ENCODE measurements at places on chromosomes 6 and 20.
A peak's percentile ranks its signal among the peaks of the same experiment; 100 is the strongest.

GRCh38 chr6:147624946-147625515, 116.5 kb downstream of the SAMD5 start:
- no peak for DNase-seq

DNA sequence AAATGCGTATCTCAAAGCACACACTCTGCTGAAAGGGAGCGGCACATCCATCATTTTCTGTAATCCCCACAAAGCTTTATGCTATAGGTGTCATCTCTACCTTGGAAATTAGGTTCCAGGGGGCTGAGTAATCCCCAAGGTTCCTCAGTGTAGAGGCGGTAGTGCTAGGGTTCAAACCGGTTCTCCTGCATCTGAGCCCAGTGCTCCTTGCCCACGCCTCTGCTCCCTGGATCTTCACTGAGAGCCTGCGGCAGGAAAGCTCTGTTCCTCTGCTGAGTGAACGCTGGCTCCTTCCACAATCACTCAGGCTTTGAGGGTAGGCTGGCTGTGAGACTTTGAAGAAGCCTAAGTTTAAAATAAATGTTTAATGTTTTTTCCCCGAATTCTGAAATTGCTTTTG, 24.9 kb downstream of the SLC22A23 start:
- DNase-seq: no peak

- DNase-seq: no peak
Measured at GRCh38 chr20:34491932-34492509, 24.2 kb upstream of the DYNLRB1 start.

DNA sequence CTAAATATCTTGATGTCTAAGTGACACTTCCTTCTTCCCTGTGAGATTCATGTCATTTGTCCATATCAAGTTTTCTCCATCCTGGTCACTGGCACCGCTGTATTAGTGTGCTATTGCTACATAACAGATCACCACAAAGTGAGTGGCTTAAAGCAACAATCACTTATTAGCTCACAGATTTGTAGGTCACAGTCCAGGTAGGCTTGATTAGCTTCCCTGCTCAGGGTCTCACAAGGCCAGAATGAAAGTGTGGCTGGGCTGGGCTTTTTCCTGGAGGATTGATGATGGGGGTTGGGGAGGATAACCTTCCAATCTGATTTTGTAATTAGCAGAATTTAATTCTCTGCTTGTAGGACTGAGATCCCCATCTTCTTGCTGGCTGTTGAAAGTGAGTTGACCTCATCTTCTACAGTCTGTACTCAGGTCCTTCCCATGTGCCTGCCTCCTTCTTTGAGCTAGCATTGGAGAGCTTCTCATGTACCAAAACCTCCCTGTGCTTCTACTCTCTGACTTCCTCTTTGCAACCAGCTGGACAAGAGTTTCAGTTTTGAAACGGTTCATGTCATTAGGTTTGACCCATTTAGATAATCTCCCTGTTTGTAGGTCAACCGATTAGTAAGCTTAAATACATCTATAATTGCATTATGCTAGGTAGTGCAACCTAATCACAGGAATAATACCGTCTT, 152.4 kb upstream of the MAN1A1 start:
- DNase-seq: no peak

- no peak for DNase-seq
Measured at GRCh38 chr20:5504061-5504739, 187.4 kb upstream of the PROKR2 start.

- DNase-seq: no peak
Measured at GRCh38 chr6:17281497-17282481, 628 bp downstream of the RBM24 start.

DNA sequence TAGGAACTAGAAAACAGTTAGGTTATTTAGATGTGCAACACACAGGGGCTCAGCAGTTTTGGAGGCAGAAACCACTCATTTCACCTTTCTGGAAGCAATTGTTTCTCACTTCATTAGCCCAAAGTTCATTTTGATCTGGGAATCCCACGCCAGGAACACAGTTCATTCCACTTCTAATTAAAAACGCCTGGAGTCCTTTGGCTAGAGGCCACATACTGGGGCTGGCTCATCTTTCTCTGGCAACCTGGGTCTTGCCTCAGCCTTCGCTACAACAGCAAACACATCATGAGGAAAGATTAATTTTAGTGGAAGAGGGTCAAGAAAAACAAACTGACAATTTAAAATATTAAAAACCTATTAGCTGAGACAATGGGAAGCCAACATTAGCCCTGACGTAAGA, 69.7 kb downstream of the RFPL4B start:
- no peak for DNase-seq

GRCh38 chr6:6760002-6760401, 171.5 kb downstream of the LY86 start:
- DNase-seq: no peak

GRCh38 chr20:38170219-38170825, 5.3 kb upstream of the TGM2 start:
- DNase-seq: no peak

- DNase-seq: no peak
Measured at GRCh38 chr6:143647732-143648131, 30.0 kb upstream of the PHACTR2 start.

DNA sequence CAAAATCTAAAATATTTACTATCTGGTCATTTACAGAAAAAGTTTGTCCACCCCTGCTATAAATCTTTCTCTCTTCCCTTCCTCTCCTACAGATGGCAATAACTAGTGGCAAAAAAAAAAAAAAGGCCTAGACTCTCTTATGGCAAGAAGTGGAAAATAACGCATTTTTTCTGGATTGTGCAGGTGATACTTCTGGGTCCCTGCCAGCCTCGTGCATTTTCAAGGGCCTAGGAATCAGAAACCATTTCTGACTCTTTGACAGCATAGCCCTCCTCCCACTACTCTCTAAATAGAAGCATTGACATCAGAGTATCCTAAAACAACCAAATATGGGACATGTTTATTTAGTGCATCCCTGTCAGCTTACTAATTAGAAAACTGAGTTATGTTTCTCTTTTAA, 251.0 kb downstream of the KHDC1L start:
- no peak for DNase-seq

- no peak for DNase-seq
Measured at GRCh38 chr20:62726276-62726675, 17.6 kb downstream of the NTSR1 start.

GRCh38 chr20:46634528-46634927, 16.7 kb downstream of the SLC13A3 start:
- DNase-seq: no peak

GRCh38 chr6:107550906-107551305, 61.0 kb downstream of the SOBP start:
- no peak for DNase-seq

- no peak for DNase-seq
Measured at GRCh38 chr6:4020822-4021132, 58.2 kb downstream of the FAM217A start.

- no peak for DNase-seq
Measured at GRCh38 chr6:21712213-21712612, 118.7 kb downstream of the SOX4 start.

DNA sequence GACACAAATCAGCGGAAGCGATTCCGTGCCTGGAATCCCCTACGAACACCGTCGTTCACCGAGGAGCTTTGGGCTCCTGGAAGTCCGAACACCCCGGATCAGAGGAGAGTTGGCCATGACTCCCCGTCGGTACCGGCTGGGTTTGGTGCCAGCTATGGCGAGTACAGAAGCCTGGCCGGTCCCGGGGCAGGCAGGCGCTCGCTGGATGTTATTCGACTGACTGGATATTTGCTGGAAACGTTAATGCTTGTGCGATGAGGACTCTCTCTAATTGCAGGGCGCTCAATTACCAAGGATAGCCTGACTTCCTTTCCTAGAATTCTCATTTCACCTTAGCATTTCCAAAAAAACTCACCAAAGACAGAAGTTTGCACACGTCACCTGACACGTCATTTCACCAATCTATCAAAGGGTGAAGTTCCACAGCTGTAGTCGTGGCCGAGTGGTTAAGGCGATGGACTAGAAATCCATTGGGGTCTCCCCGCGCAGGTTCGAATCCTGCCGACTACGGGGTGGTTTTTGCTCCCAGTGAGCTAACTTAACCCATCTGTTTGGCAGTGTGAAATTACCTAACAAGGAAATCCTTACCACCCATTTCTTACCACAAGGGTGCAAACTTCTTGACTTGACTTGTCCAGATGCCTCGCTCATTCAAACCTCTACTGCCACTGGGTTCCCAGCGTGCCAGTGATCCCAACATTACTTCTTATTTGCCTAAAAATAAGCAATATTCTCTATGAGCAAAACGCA, 22.7 kb upstream of the ZNF184 start:
- DNase-seq: no peak

DNA sequence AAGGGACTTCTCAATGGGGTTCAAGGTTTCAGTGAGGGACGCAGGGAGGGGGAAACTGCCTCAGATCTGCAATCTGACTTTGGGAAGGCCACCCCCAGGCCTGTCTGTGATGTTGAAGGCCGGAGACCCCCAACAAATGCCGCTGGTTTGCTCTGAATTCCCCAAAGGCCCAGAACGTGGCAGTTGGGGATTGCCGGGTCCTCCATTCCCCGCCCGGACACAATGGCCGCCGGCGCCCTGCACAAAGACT, 326 bp upstream of the BCL2L1 start:
- DNase-seq: no peak

GRCh38 chr6:104472021-104472901, 387.5 kb downstream of the HACE1 start:
- DNase-seq: peak; percentile 38

DNA sequence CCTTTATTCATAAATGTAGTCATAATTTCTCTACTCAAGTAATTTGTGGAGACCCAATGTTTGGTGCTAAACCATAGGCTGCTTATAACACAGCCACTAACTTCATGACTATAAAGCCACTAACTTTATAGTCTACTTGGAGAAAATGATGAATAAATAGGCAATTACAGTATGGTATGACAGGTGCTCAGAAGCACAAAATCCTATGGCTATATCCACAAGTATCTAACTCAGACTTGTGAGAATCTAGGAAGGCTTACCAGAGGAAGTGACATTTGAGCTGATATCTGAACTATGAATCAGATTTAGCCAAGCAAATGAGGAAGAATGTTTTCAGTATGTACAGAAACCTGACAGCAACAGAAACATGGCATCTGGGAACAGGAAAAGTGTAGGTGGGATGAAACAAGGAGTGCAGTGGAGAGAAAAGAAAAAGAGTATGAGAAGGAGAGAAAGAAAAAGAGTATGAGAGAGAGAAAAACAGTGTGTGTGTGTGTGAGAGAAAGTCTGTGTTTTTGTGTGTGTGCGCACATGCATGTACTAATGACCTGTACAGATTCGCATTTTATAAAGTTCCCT, 59.9 kb downstream of the REV3L start:
- DNase-seq: no peak

GRCh38 chr6:5996714-5997419, 9.9 kb downstream of the NRN1 start:
- DNase-seq: peak; percentile 34

- no peak for DNase-seq
Measured at GRCh38 chr6:47231151-47231550, 78.6 kb downstream of the TNFRSF21 start.

DNA sequence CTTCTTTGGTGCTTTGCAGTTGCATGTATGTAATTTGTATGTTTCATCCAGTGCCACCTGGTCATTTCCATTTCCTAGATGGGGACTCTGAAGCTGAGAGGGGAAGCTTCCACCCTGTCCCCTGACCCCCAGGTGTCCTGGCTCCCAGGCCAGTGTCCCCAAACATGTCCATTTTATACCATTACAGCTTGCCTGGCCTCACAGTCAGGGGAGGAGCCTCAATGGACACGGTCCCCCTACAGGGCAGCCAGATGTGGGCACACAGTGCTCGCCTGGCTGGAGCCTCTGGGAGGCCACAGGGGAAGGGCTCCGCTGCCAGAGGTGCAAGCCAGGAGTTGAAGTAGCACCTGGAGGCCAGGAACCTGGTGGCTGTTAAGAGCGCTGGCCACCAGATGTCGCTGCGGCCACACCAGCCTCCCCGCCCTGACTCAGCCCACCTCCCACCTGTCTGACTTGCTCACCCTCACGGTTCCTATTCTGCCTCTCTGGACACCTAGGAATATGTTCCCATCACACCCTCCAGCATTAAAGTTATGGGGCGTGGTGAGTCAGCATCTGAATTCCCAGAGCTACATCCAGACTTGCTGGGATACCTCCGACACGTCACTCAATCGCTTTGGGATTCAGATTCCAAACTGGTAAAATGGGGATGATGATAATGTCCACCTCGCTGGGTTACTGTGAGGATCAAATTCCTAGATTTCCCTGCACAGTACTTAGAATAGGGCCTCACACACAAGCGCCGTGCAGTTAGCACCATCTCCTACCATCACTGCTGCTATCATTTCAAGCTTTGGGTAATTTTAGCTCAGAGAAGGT, 107.4 kb downstream of the SULF2 start:
- peak; percentile 19 for DNase-seq

DNA sequence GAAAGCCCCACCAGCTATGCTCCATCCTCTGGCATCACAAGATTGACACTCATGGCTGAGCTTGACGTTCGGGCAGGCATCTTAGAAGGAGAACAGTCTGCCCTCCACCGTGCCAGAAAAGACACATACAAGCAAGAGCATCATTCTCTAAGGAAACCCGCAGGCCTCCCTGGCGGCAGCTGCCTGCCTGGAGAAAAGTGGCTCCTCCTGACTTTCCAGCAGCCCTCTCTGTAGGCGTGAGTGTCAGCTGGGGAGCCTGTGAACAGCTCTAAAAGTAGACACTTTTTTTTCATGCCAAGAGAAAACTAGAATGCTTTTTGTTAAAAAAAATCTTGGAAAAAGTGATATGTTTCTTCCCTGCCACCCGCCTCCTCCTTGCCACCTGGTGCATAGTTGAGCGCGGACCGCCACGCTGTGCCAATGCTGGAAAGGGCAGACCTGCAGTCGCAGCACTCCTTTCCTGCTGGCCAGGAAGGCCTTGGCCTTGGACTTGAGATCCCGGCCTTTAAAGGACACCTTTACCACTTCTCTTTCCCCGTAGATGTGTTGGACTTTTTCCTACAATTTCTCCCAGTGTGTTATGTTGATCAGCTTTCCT, 29.7 kb upstream of the INSM1 start:
- DNase-seq: no peak

GRCh38 chr6:159221486-159222170, 52.4 kb downstream of the FNDC1 start:
- DNase-seq: no peak

GRCh38 chr6:20563377-20563776, 29.1 kb downstream of the CDKAL1 start:
- DNase-seq: no peak

DNA sequence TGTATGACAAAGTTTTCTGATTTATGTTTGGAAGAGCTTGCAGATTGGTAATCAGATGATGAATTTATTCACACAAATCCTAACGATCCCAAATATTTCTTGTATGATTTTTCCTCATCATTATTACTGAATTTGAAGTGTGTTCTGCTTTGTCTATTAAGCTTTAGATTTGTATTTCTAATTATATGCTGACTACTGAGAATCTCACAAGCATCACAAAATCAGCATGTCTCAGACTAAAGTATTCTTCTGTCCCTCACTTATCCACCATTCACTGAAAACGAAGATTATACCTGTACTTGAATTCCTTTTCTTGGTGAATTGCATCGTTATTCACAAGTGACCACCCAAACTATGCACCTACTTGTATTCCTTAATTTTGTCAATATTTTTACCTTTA, 796.3 kb upstream of the MAP3K7 start:
- DNase-seq: no peak

GRCh38 chr20:49216991-49217578, 2.1 kb upstream of the DDX27 start:
- DNase-seq: peak; percentile 88

All from NCI-H1436 (cell line).